ENCODE measurements at places on chromosomes 13 and 19. TPM values are rescaled to one million over a fixed set of nuclear protein-coding genes. Genes with fewer than 3 reads are reported as not detected.

DNA sequence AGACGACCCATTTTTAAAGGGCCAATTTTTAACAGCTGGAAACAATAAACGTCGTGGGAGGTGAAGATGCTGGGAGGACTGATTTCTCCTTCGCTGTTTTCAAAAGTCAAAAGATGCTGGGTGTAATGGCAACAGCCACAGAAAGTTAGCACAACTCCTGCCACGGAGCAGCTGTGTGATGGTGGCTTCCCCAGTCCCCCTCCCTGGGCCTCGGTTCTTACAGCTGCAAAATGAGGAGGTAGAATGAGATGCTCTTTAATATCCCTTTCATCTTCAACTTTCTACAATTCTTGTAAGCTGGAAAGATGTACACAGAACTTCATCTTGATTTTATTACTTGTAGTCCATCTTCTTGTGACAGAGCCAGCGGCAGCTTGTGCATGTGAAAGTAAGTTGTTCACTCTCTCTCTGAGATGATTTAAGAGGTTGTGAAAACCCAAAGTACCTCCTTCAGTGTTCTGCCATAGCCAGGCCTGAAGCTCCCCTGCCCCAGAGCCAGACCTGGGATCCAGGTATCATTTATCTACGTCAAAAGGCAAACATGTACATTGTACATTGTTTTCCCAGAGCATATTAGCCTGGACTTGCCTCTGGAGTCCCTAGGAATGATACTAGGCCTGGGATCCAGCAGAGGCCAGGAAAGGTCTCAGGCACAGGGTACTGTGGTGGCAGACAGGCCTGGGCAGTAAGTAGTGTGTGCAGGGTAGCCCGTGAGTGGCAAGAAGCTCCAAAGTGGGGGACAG lies 3.4 kb upstream of the UBE2L5 start:
- H3K27me3 ChIP-seq = no peaks in the 10 kb centered on the region
- peaks cover 5% of the 10 kb centered on the region for H3K4me1 ChIP-seq
- no peak for DNase-seq
- H3K4me3 ChIP-seq = no peak overlapping the region
- no peak overlapping the region for H3K27ac ChIP-seq

- no peaks in the 10 kb centered on the region for H3K36me3 ChIP-seq
- H3K4me1 ChIP-seq = no peaks in the 10 kb centered on the region
- no peaks in the 10 kb centered on the region for H3K27me3 ChIP-seq
- no peak for DNase-seq
- no peak overlapping the region for H3K27ac ChIP-seq
Observed at GRCh38 chr19:33202546-33203507, 8.7 kb downstream of the LRP3 start.

GRCh38 chr19:36363845-36364244 lies 15.2 kb downstream of the ZFP14 start:
- no peaks in the 10 kb centered on the region for H3K4me1 ChIP-seq
- H3K36me3 ChIP-seq = no peaks in the 10 kb centered on the region
- H3K27ac ChIP-seq = no peak overlapping the region
- H3K4me3 ChIP-seq = no peak overlapping the region
- no peaks in the 10 kb centered on the region for H3K27me3 ChIP-seq

DNA sequence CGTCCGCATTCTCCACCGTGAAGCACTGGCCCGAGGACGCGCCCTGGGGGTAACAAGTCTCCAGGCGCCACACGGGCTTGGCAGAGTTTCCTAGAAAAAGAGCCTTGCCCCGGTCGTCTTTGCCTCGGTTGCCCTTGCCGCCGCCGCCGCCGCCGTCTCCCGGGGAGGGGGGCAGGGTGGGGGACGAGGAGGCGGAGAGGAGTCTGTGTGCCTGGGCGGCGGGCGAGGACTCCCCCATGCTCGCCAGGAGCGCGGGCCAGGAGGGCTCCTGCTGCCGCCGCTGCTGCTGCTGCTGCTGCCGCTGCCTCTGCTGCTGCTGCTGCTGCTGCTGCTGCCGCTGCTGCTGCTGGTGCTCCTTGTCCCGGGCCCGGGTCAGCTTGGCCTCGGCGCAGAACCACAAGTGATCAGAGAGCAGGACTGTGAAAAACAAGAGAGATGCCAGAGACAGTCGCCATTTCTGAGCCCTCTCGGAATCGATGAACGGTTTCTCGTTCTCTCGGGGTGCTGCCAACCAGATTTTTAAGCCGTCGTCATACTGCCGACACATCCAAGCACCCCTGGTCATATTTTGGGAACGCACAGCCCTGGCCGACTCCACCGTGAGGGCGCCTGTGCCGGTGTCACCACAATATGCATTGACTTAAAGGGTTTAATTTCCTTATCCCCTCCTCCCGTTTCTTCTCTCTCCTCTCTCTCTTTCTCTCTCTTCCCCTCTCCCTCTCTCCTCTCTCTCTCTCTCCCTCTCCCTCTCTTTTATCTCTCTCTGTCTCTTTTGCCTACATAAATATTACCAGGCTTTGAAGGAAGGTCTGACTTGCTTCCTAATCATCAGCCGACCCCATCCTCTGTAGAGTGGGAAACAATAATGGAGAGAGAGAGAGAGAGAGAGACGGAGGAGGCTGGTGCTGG lies 349.1 kb downstream of the LIG4 start:
- no peaks in the 10 kb centered on the region for H3K4me1 ChIP-seq
- no peak overlapping the region for H3K27ac ChIP-seq
- H3K4me3 ChIP-seq = no peak overlapping the region
- H3K36me3 ChIP-seq = no peaks in the 10 kb centered on the region

DNA sequence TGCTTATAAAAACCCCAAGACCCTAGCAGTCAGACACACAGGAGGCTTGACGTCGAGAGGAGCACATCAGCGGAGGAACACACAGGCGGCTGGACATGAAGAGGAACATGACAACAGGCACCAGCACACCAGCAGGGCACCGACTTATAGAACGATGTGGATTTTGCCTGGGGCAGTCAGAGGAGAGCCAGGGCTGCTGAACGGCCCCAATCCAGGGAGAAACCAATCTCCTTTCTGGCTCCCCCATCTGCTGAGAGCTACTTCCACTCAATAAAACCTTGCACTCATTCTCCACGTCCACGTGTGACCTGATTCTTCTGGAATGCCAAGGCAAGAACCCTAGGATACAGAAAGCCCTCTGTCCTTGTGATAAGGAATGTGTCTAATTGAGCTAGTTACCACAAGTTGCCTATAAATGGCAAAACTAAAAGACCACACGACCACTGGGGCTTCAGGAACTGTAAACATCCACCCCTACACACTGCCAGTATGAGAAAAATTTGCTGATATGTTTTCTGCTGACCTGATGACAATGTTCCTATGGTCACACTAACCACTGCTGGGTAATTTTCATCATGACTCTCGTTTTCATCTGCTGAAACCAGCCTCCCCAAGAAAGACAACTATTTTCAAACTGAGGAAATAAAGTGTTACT lies 35.8 kb upstream of the CEACAM21 start:
- no peaks in the 10 kb centered on the region for H3K4me1 ChIP-seq
- no peak overlapping the region for H3K27ac ChIP-seq
- H3K27me3 ChIP-seq = peaks cover 9% of the 10 kb centered on the region
- H3K36me3 ChIP-seq = no peaks in the 10 kb centered on the region
- no peak for DNase-seq
- H3K4me3 ChIP-seq = no peak overlapping the region

IGFL2 gene
- not detected for total RNA-seq

ZNF69 gene
- total RNA-seq = 19.8 TPM

ESD gene
- total RNA-seq = 97.4 TPM
